MCF 10A (cell line): ENCODE measurements at places on chromosomes 2 and 18. TPM values are rescaled to one million over a fixed set of nuclear protein-coding genes. Genes with fewer than 3 reads are reported as not detected.
A peak's percentile ranks its signal among the peaks of the same experiment; 100 is the strongest.

The CAPN13 gene
- total RNA-seq = not detected in 2 replicates

DNA sequence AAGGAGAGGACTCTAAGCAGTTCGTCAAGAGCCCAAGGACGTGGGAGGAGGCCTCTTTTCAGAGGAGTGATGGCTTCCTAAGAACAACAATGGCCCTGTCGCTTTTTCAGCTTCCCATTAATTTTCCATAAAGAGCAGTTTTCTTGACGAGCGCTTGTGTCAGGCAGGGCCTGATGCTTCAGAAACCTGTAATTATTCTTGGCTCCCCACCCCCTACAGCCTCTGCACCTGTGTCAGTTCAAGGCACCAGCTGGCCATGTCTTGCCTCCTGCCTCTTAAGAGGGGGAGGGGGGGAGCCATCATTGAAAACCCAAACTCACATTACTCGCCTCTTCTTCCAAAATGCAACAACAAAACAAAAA lies 32.3 kb downstream of the KLF7 start:
- no peak for DNase-seq

DNA sequence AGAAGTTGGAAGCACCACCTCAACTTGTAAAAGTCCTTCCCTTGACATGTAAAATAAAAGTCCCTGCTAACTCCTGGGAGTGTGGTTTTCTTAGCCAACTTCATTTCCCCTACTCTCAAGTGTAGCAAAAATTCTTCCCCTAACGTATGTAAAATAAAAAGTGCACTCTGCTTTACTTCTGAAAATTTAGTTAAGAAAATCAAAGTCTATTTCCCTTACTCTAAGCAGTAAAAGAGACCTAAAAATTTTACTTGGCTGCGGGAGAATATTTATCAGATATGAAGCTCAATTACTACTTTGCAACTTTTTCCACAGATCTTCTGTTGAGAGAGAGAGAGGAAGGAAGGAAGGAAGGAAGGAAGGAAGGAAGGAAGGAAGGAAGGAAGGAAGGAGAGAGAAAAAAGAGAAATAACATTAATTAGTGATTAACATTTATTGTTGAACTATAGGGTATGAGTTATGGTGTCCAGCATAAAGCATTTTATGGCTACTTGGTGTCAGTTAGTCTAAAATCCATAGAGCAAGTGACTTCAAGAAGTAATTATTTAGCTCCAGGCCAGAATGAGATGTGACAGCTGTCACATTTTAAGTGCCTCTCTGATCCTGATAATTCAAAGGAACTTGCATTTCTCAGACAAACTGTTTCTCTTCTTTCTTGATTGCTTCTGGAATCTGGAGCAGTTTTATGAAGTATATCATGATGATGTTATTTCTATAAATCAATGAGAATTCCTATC lies 210.3 kb downstream of the TMX3 start:
- DNase-seq = no peak

The GPR75 gene
- 4.0 and 5.2 TPM in 2 replicates for total RNA-seq

The PSTPIP2 gene
- 27.8 and 27.9 TPM in 2 replicates for total RNA-seq

The AQP12B gene
- total RNA-seq = not detected in 2 replicates

DNA sequence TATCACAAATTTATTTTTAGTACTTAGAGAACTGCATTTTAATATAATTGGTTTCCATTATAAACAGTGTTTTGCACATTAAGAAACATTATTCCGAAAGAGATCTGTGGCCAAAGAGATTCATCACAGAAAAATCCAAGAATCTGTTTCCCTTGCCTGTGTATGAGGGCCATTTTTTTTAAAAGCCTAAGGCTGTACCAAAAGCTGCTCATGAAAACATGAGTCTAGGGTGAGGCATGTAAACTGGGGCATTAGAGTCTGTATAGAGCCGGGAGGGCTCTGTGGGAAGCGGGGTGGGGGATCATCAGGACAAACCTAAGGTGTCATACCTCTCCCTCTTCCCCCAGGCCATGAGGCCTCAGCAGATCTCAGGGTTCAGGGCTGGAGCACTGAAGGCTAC lies 223.8 kb downstream of the FBXO15 start:
- DNase-seq = no peak

The C1QL2 gene
- total RNA-seq = not detected in 2 replicates

GRCh38 chr2:19607931-19608771 lies 249.7 kb upstream of the OSR1 start:
- peak; percentile 68 for DNase-seq

DNA sequence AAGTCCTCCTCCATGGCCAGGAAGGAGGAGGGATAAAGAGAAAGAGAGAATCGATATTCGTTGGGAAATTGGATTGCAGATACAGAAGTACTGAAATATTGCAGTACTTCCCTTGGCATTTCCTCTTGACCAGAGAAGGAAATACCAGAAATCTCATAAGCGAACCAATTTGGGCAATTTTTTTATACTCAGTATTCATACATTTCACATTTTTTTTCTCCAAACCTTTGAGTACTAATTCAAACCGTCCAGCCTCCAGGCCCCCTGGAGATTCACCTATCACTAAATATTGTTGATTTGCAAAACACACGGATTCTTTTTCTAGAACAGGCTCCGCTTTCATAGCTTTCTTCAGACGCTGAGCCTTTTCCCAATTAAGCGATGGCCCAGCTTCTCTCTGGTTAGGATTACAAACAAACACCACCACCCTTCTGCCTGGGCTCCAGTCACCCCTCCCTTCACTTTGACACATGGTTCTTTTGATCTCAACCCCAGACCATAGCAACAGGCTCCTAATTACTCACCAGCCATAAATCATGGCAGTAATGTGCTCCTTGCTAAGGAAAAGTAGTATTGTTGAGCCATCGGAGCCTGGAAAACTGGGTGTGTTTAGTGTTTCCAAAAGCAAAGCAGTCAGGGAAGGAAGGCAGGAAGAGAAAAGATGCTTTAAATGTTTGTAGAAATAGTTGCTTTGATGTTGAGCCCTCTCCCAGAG lies 138.4 kb upstream of the CCDC68 start:
- no peak for DNase-seq

- no peak for DNase-seq
These were observed 514.4 kb upstream of the HS6ST1 start for GRCh38 chr2:128832946-128833663.

- DNase-seq = no peak
These were observed 25.5 kb downstream of the VRK2 start for GRCh38 chr2:58072102-58072501.

The CPS1 gene
- total RNA-seq = 18.4 and 20.6 TPM in 2 replicates

DNA sequence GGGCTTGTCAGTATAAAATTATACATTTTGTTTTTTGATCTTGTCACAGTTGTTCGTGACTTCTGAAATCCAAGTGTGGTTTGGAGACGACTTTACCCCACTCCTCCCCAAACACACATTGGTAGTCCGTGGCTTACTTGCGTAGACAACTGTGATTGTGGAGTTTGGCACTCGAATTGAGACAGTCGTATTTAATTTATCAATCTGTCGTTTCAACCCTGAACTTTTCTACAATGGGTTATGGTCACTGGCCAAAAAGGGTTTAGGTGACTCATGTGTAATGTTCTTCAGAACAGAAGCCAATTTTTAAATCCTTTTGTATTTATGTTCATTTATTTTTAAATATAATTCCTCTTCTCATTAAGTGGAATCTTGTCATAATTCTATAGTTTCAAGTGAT lies 129.9 kb downstream of the SPTBN1 start:
- peak; percentile 62 for DNase-seq

- peak; percentile 49 for DNase-seq
These were observed 263.2 kb downstream of the CDH7 start for GRCh38 chr18:66013969-66014368.

The SLC4A1AP gene
- 24.3 and 27.2 TPM in 2 replicates for total RNA-seq

DNA sequence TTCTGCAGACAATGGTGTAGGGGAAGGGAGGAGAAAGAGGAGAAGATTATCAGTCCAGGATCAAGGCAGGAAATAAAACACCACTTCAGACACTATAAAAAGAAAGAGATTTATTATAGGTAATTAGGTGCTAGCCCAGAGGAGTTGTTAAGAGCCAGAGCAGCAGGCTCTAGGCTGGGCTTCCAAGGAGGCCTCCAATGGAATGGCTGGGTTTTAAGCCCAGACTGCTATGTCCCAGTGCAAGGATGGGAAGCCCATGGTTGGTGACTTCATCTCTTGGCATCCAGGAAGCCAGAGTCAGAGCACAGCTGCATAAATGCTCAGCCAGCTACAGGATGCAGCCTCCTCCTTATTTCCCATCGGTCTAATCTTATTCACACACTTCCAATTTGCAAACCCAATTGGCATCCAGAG lies 95.6 kb downstream of the LAMA3 start:
- DNase-seq = no peak

The PAX3 gene
- total RNA-seq = not detected in 2 replicates

DNA sequence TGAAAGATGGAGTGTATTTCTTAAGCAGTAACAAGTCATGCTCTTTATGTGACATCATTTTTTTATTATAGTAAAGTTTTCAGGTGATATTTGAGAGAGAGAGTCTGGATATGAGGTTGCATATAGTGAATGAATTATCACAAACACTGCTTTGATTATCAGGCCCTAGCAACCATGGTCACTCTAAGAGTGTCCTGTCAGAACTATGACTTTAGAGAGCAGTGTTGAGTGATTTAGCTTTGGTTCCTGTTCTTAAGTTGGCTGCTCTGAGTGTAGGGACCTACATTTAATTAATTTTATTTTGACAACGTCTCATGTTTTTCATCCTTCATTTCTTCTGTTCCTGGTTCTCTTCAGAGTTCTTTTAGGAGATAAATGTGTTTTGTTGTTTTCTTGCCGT lies 275.5 kb downstream of the KCNJ3 start:
- no peak for DNase-seq

DNA sequence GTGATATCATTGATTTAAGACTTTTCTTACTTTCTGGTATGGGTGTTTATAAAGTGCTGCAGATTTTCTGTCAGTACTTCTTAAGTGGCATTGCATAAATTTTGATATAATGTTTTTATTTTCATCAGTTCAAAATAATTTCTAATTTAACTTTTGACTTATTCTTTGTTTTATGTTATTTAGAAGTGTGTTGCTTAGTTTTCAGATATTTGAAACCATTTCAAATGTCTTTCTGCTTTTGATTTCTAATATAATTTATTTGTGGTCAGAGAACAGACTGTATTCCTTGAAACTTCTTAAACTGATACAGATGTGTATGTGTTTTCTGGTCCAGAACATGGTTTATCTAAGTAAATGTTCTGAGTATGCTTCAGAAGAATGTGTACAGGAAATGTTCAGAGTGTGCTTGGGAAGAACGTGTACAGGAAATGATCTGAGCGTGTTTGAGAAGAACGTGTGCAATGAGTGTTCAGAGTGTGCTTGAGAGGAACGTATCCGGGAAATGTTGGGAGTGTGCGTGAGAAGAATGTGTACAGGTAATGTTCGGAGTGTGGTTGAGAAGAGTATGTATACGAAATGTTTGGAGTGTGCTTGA lies 265.7 kb upstream of the HS6ST1 start:
- no peak for DNase-seq

DNA sequence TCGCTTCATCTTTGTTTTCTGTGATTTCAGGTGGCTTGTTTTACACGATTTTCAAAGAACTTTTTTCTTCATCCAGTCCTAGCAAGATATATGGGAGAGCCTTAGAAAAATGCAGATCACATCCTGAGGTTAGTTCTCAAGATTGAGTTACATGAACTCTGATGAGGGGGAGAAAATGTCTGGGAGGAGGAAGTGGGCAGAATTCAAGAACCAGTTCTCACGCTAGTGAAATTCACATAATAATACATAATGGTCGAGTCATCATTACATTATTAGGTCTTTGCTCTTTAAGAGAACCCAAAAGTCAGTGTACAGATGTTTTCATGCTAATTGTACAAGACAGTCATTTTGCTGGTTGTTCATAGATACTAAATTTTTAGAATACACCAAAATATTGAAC lies 7.0 kb downstream of the TIMM21 start:
- DNase-seq = no peak

The SLC9A2 gene
- total RNA-seq = 0.05 and 0.09 TPM in 2 replicates

GRCh38 chr2:141647353-141647752 lies 483.5 kb downstream of the LRP1B start:
- no peak for DNase-seq

GRCh38 chr2:228447266-228447915 lies 265.9 kb upstream of the SPHKAP start:
- DNase-seq = peak; percentile 65

The FOXI3 gene
- not detected in 2 replicates for total RNA-seq

DNA sequence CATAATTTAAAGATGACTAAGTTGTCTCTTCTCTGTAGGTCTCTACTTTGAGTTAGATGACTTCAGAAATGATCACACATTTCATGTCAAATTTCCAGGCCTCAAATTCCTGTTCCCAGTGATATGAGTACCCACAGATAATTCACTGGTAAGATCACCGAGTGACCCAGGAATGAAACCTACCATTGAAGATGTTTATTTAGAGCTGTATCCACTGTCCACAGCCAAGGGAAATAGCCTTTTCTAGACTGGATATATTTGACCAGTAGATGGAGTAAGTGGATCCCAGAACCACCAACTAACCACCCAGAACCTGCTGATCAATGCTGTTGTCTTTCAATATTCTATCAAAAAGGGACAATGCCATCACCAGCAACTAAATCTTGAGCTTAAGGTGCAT lies 238.8 kb downstream of the SLC8A1 start:
- peak; percentile 26 for DNase-seq

DNA sequence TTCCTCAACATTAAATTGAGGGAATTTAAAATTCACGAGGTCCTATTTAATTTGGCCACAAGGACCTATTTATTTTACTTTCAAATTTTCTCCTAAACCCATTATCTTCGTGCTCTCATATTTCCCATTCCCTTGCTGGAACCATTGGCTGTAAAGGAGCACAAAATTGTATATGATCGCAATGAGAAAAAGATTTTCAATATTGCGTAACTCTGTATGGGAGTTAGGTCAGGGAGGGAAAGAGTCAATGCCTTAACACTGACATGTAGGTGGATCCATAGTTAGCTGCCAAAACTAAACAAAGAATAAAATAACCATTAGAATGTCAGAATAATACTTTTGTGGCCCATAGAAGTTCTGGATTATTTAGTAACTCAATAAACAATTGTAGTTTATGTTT lies 40.6 kb upstream of the ZC3H15 start:
- no peak for DNase-seq

DNA sequence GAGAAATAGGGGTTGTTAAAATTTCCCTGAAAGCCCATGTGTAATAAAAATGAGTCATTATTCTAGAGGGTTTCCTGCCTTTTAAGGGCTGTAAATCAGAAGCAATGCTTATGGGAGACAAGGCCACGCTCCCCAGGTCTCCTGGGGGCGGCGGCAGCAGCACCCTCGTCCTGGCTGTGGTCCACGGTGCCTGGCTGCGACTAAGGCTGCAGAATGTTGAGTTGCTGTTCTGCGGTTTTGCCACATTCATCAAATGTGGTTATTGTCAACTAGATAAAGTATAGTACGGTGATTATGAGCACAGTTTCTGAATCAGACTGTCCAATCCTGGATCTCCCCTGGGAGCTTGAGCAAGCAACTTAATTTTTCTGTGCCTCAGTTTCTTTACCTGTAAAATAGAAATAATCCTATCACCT lies 11.9 kb upstream of the AGFG1 start:
- DNase-seq = peak; percentile 81

GRCh38 chr18:50982086-50982801 lies 14.4 kb downstream of the ELAC1 start:
- DNase-seq = no peak

- DNase-seq = peak; percentile 1
These were observed 561.9 kb downstream of the GALR1 start for GRCh38 chr18:77811503-77811902.

The TLX2 gene
- not detected in 2 replicates for total RNA-seq
